ENCODE measurements at places on chromosomes 5 and 9. TPM values are rescaled to one million over a fixed set of nuclear protein-coding genes. Genes with fewer than 3 reads are reported as not detected.

DNA sequence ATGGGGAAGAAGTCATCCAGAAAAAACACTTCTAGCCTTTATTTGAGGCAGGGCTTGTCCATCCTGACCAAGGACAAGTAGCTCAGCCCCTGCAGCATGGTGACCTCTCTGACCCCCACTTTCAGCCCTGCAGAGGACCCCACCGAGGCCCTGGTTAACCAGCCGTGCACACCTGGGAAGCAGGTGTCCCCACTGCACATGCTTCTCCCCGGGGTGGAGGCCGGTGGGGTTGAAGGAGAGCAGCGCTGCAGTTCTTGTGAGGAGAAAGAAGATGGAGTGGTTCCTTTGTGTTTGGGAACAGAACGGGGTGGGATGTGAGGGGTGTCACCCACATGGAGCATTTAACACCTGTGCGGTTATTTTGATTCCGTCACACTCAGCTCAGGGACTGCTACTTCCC, 21.1 kb upstream of the ZBTB34 start:
- no peak for DNase-seq

DNA sequence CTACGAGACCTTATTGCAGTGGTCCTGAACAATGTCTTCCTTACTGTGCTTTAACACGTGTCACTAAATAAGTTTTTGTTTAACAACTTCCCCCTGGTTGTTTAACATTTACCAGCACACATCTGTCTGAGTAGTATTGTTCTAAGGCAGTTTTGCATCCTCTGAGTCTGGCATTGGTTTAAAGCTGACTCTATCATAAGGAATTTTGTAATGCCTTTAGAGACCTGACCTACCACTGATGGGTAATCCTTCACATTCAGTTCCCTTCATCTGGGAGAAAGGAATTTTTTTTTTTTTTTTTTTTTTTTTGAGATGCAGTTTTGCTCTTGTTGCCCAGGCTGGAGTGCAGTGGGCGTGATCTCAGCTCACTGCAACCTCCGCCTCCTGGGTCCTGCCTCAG, 20.0 kb upstream of the PCAT7 start:
- DNase-seq, result no peak

Gene SLC27A6
- total RNA-seq, result 0.26 TPM

DNA sequence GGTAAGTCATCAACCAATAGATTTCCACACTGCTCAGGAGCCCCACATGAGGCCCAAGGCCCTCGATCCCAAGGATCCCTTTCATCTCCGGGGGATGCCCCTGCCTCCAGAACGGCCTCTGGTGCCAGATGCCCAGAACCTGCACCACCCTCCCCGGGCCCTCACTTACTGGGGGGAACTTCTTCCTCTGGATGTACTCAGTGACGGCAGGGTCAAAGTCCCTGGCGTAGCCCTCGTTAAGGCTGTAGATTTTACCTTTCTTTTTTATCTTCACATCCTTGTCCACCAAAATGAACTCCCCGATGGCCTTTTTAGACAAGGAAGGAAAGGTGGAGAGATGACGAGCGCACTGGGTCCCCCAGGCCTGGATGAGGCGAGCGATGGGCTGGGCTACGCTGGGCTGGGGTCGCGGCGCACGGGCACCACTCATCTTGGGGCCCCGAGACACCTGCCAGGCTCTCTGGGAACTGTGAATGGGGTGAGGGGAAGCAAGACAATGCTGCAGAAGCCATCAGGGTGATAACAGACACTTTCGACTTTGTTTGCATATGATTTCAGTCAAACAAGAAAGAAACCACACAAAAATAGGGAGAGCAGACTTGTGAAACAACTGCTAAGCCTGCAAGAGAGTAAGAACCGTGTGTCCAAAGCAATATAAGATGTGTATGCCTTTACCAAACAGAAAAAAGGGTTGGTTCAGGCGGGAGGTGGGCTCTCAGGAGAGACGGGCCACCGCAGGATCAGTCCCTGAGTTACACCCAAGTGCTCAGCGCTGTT, 13.2 kb upstream of the FBP2 start:
- no peak for DNase-seq

- DNase-seq, result no peak
Observed at GRCh38 chr9:98168153-98168780, 24.2 kb downstream of the CORO2A start.

- no peak for DNase-seq
Observed at GRCh38 chr5:175789670-175790069, 81.7 kb upstream of the CPLX2 start.

- DNase-seq, result no peak
Observed at GRCh38 chr9:121935739-121936138, 157.4 kb downstream of the TTLL11 start.

Gene RBM18
- total RNA-seq, result 9.5 TPM

GRCh38 chr5:142866563-142867275, 96.5 kb downstream of the ARHGAP26 start:
- peak; percentile 80 for DNase-seq

DNA sequence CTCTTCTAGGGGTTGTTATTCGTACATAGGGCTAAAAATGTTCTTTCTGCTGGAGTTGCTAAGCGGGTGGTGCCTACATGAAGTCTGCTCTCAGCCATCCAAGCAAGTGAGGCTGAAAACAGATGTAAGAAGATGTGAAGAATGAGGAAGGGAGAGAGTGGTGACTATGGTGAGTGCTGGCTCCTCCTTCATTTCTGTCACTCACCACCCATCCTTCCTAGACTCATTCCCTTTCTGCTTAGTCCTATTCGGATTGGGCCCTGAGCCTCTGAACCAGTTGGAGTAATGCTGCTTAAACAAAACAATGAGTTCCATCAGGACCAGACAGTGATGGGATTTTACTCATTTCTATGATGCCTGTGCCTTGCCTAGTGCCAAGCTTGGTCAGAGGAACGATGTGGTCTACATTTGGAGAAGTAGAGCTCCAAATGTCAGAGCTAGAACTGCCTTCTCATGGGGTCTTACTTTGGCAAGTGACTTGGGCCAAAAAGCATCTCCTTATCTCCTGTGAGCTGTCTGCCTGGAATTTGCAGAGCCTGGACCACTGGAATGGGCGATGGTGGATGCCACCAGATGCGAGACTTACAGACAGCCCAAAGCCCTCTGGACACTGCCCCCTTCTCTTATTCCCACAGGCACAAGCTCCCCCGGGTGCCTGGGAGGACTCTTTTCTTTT, 192.9 kb downstream of the FBXL7 start:
- peak; percentile 80 for DNase-seq

- DNase-seq, result peak; percentile 38
Observed at GRCh38 chr5:145811834-145812625, 23.1 kb downstream of the PRELID2 start.

Gene SPAG8
- total RNA-seq, result 1.3 TPM

Gene BAG1
- total RNA-seq, result 19.8 TPM

Gene DOCK8
- under 0.01 TPM for total RNA-seq

DNA sequence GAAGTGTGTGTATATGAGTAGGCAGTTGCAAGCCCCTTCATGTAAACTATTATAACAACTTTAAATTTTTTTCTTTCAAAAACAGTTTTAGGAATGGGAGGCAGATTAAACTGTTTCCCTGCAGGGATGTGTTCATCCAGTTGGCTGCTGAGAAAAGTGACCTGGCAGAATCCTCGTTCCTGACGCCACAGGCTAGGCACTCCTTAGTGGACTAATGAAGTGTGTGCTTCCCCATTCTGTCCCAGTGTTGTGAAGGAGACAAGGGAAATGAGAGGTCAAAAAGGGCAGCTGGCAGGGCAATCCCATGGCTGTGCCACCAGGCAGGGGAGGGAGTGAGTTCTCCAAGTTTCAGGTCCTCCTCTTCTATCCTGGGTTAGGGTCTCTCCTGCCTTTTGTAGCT, 59.8 kb downstream of the FOXD1 start:
- DNase-seq, result no peak

- DNase-seq, result no peak
Observed at GRCh38 chr5:101047181-101047580, 144.1 kb upstream of the ST8SIA4 start.

Data from fibroblast of lung (primary cell).